ENCODE measurements at places on chromosomes 4 and X.
A peak's percentile ranks its signal among the peaks of the same experiment; 100 is the strongest.

DNA sequence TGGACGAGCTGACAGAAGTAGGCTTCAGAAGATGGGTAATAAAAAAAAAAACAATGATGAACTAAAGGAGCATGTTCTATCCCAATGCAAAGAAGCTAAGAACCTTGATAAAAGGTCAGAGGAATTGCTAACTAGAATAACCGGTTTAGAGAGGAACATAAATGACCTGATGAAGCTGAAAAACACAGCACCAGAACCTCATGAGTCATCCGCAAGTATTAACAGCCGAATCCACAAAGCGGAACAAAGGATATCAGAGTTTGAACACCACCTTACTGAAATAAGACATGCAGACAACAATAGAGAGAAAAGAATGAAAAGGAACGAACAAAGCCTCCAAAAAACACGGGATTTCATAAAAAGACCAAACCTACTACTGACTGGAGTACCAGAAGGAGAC, 10.5 kb downstream of the NELFA start:
- no peak for DNase-seq

GRCh38 chr4:22389240-22389870, 126.5 kb downstream of the ADGRA3 start:
- DNase-seq = peak; percentile 22

DNA sequence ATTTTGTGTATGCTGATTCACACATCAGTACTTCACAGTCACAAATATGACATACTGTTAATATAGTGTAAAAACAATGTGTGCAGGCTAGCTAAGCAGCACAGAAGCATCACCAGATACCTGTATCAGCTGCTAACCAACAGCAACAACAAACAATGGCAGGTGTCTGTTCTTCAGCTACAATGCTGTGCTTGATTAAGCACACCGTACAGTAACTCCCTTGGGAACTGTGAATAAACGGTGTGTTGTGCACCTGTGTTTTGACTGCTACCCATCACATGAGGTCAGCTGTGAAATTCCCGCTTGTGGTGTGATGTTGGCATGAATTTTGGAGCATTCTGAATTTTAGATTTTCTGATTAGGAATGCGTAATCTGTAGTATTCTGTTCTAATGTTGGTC, 379.7 kb upstream of the FAT1 start:
- no peak for DNase-seq

DNA sequence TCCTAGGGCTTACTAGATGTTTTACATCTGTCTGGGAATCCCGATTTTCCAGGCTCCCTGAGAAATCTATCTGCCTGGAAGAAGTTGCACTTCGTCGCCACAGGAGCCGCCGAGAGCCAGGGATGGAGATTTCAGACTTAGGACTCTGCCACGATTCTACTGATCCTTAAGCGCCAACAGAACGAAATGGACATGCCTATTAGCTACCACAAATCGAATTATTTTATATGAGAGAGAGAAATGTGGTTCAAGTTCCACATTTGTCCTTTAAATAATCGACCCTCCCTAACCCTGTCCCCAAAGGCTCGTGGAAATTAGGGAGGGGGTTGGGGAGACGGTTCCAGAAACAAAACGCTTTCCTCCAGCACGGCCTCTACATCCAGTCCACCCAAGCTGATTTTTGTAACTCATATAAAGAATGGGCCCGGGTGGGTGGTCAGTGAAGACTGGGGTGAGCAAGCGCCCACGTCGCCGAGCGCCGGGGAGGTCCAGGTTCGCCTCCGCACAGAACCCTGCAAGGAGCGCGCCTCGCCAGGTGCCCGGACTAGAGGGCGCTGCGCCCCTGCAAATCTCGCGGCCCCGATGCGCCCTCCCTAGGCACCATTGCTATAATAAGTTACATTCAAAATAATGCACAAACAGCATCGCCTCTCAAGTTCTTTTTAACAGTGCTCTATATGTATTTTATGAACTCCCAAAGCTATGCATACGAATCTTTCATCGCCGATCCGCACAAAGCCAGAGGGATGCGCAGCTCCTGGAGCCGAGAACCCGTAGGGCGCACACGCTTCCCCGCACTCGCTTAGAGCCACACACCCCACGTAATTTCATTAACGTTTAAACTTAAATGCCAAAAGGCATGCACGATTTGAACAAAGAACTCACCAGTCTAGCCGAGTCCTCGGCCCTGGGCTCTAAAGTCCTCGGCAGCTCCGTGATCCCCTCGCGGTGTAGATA, 2.1 kb upstream of the FAT1 start:
- no peak for DNase-seq
